ENCODE measurements at places on chromosomes 6 and 20. TPM values are rescaled to one million over a fixed set of nuclear protein-coding genes. Genes with fewer than 3 reads are reported as not detected.
A peak's percentile ranks its signal among the peaks of the same experiment; 100 is the strongest.

DNA sequence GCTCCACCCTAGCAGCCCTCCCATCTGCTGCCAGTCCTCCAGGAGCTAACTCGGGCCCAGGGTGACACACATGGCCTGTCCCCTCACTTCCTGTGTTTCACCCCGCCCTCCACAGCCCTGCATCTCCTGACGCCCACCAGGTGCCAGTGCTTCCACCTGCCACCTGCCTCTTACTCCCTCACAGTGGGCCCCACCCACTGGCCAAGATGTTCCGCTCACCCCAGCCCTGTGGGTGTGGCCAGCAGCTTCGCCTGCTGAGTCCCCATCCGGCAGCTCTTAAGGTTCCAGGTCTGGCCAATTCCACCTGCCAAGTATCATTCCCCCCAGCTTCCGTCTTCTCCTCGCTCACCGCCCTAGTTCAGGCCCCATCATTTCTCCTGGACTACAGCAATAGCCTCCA, 184.1 kb downstream of the MBOAT1 start:
- no peak overlapping the region for H3K4me3 ChIP-seq
- no peaks in the 10 kb centered on the region for H3K4me1 ChIP-seq
- peak; percentile 18 for DNase-seq
- no peak overlapping the region for H3K27ac ChIP-seq
- H3K36me3 ChIP-seq, result no peaks in the 10 kb centered on the region

GRCh38 chr20:9177278-9177677, 108.4 kb downstream of the PLCB4 start:
- H3K27me3 ChIP-seq, result no peaks in the 10 kb centered on the region
- H3K4me1 ChIP-seq, result peaks cover 30% of the 10 kb centered on the region
- H3K36me3 ChIP-seq, result no peaks in the 10 kb centered on the region
- DNase-seq, result no peak

TEAD3 gene
- 26.5 TPM for total RNA-seq

GRCh38 chr20:20525756-20526155, 157.9 kb downstream of the INSM1 start:
- H3K4me3 ChIP-seq, result no peak overlapping the region
- H3K27ac ChIP-seq, result no peak overlapping the region
- no peaks in the 10 kb centered on the region for H3K36me3 ChIP-seq
- DNase-seq, result no peak
- H3K27me3 ChIP-seq, result no peaks in the 10 kb centered on the region
- no peaks in the 10 kb centered on the region for H3K4me1 ChIP-seq

MSH5 gene
- total RNA-seq, result 27.2 TPM

DNA sequence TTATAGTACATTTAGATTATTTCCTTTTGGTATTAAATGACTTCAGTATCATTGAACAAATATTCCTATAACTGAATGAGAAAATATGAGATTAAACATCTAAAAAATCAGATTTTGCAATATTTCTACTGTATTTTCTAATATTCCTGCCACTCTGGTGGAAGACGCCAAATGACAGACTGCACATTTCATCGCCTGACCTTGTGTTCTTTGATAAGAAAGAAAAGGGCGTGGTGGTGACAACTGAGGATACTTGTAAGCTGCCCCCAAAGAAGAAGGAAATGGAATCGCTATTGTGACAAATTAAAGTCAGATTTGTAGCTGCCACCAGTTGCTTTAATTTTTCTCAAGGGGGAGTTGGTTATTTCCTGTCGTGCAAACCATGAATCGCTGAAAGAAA, 131.3 kb downstream of the MTFR2 start:
- H3K27ac ChIP-seq, result no peak overlapping the region
- no peaks in the 10 kb centered on the region for H3K4me1 ChIP-seq
- H3K4me3 ChIP-seq, result no peak overlapping the region
- H3K27me3 ChIP-seq, result no peaks in the 10 kb centered on the region
- no peak for DNase-seq
